Parietal lobe (tissue), 2 donors: ENCODE measurements at places on chromosomes 1 and 21. TPM values are rescaled to one million over a fixed set of nuclear protein-coding genes. Genes with fewer than 3 reads are reported as not detected.

Gene TFF3
- total RNA-seq, result not detected

Gene TMEM269
- 0.94 TPM for total RNA-seq

Gene PBXIP1
- total RNA-seq, result 20.0 TPM

Gene TRAF3IP3
- not detected for total RNA-seq

Gene PTPRC
- 3.8 TPM for total RNA-seq

Gene FLG2
- not detected for total RNA-seq

Gene EDN2
- not detected for total RNA-seq

Gene IL6R
- total RNA-seq, result 2.2 TPM

Gene PCP4
- 2.5 TPM for total RNA-seq

Gene SPSB1
- total RNA-seq, result 3.1 TPM

Gene FCRL2
- total RNA-seq, result not detected

Gene ADAM30
- not detected for total RNA-seq

Gene PRDM16
- 20.7 TPM for total RNA-seq

Gene LCE1D
- not detected for total RNA-seq

Gene RPTN
- total RNA-seq, result not detected

Gene PADI1
- total RNA-seq, result not detected

Gene LCE2C
- total RNA-seq, result not detected
